Endothelial cell of umbilical vein (primary cell): ENCODE measurements at places on chromosomes 5 and 9. TPM values are rescaled to one million over a fixed set of nuclear protein-coding genes. Genes with fewer than 3 reads are reported as not detected.

The GCNT4 gene
- total RNA-seq, result not detected in 2 replicates

The ZBTB34 gene
- 9.3 and 9.6 TPM in 2 replicates for total RNA-seq

The ARL14EPL gene
- total RNA-seq, result 0.58 TPM in 1 of 2 replicates, not detected in the other

The VCAN gene
- total RNA-seq, result 0.35 and 0.72 TPM in 2 replicates

The SLC22A4 gene
- total RNA-seq, result 4.9 and 5.4 TPM in 2 replicates

The EMB gene
- not detected in 2 replicates for total RNA-seq

The NXNL2 gene
- total RNA-seq, result not detected in 2 replicates

The F12 gene
- 1.00 and 1.4 TPM in 2 replicates for total RNA-seq

The PRLR gene
- not detected in 2 replicates for total RNA-seq
